ENCODE measurements at places on chromosomes 16 and 17. TPM values are rescaled to one million over a fixed set of nuclear protein-coding genes. Genes with fewer than 3 reads are reported as not detected.

Gene PRAC2
- 10.1 TPM for total RNA-seq

- no peak for DNase-seq
Measured at GRCh38 chr16:3171855-3172593, 16.0 kb upstream of the OR1F1 start.

DNA sequence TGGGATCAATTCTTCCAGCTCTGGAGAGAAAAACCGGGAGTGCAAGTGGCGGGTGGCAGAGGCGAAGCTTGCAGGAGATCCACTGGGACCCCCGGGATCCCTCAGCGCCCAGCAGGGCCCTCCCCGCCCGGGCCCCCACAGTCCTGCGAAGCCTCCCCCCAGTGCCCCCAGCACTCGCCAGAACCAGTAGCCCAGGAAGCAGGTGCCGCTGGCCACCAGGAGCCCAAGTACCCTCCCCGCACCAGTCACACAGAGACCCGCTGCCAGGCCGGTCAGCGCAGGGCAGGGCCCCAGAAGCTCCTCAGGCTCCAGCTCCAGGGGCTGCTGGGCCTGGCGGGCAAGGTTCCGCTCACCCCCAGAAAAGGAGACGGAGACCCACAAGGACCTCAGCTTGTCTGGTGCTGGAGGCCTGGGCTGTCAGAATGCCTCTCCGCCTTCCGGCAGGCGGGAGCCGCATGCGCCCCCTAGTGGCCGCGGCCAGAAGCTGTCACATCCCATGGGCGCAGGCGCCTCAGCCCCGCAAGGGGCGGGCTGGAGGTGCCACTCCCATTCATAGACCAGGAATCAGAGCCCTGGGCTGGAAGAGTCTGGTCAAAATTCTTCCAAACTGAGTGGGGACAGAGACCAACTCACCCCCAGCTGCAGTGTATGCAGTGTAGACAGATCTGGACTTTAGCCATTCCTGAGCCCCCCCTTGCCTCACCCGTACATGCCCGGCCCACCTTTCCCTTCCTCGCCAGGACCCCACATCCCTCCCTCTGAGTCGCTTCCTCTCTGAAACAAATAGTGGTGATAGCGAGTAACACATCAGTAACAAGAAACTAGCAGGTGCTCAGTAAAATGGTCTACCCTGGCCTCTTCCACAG is 1002.3 kb downstream of the KCNJ18 start:
- no peak for DNase-seq

DNA sequence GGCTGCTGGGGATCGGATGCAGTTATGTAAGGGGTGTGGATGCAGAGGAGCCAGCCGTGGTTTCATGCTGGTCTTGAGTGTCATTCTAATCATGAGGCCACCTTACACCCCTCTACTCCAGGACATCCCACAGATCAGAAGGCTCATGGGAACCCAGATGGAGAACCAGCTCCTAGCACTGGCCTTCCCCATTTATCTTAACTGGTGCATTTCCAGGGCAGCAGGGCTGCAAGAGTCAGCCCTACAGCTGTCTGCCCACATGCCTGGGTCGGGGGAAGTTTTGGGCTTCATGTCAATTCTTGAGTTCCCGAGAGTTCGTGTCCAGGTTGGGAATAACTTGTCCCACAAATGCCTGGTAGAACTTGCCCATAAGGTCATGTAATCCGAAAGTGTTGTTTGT is 29.1 kb downstream of the RPTOR start:
- no peak for DNase-seq

Gene CLEC10A
- total RNA-seq, result 7.6 TPM

DNA sequence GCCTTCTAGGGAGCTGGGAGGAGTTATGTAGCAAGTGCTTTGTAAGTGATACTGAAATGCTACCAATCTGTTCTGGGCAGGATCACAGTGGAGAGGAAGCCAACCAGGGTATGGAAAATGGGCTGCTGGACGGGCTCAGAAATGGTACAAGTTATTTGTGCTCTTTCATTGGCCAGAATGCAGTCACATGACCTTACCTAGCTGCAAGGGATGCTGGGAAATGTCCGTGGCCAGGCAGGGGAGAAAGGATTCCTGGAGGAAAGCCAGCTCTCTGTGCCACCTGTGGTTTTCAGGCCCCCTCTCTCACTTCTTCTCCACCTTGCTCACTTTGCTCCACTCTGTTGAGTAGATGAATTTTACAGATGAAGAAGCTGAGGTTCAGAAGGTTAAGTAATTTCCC is 4.8 kb downstream of the EEF2K start:
- no peak for DNase-seq

Gene SLC47A1
- 1.2 TPM for total RNA-seq

DNA sequence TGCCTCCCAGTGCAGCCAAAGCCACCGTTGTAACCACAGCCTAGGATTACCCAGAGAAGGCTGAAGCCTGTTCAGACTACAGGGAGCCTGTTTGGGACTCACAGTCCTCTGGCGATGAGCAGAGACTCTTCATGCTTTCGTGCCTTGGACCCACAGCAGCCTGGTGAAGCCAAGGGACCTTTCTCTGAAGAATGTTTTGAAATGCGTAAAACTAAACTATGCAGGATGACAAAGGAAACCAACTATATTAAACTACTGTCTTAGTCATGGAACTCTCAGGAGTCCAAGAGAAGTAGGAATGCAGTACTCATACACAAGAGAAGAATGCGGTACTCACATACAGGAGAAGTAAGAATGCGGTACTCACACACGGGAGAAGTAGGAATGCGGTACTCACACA is 20.9 kb downstream of the ABR start:
- DNase-seq, result no peak

Gene CBX4
- 14.5 TPM for total RNA-seq

GRCh38 chr16:57245472-57246113 is 534 bp downstream of the ARL2BP start:
- peak; percentile 64 for DNase-seq

Gene SLC16A6
- total RNA-seq, result 0.20 TPM

GRCh38 chr16:81627024-81627423 is 152.1 kb upstream of the PLCG2 start:
- DNase-seq, result no peak

Gene HSPB9
- not detected for total RNA-seq

DNA sequence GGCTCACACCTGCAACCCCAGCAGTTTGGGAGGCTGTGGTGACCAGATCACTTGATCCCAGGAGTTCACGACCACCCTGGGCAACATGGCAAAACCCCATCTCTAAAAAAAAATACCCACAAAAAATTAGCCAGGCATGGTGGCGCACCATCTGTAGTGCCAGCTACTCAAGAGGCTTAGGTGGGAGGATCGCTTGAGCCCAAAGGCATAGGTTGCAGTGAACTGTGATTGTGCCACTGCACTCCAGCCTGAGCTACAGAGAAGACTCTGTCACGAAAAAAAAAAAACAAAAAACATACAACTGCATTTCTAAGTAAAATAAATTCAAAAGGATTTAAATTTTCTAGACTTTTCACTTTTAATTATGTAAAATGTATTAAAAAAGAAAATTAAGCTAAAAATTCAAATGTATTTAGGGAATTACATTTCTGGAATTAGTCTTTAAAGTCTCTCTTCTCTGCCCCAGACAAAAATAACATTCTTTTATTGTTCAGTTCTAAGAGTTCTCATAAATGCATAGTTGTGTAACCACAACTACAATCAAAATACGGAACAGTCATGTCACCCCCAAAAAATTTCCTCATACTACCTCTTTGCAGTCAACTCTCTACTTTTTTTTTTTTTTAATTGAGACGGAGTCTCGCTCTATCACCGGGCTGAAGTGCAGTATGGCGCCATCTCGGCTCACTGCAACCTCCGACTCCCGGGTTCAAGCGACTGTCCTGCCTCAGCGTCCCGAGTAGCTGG is 14.1 kb downstream of the FAM222B start:
- no peak for DNase-seq

DNA sequence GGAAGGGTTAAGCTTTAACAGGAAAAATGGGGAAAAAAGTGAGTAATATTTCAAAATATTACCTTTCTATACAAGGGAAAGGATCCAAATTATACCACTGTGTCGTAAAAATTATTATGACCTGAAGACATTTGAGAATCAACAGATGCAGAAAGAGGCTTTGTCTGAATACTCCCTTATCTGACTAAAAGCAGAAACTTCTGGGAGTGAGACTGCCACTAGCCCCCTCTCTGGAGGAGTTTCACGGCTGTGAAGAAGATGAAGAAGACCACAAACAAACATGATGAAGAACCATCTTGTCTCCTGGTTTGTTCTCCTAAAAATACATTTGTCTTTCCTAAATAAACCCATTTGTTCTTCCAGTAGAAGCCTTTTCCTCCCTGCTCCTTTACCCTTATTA is 29.4 kb downstream of the CNTROB start:
- DNase-seq, result no peak

GRCh38 chr17:29761040-29761761 is 138.5 kb upstream of the CORO6 start:
- DNase-seq, result peak; percentile 88

DNA sequence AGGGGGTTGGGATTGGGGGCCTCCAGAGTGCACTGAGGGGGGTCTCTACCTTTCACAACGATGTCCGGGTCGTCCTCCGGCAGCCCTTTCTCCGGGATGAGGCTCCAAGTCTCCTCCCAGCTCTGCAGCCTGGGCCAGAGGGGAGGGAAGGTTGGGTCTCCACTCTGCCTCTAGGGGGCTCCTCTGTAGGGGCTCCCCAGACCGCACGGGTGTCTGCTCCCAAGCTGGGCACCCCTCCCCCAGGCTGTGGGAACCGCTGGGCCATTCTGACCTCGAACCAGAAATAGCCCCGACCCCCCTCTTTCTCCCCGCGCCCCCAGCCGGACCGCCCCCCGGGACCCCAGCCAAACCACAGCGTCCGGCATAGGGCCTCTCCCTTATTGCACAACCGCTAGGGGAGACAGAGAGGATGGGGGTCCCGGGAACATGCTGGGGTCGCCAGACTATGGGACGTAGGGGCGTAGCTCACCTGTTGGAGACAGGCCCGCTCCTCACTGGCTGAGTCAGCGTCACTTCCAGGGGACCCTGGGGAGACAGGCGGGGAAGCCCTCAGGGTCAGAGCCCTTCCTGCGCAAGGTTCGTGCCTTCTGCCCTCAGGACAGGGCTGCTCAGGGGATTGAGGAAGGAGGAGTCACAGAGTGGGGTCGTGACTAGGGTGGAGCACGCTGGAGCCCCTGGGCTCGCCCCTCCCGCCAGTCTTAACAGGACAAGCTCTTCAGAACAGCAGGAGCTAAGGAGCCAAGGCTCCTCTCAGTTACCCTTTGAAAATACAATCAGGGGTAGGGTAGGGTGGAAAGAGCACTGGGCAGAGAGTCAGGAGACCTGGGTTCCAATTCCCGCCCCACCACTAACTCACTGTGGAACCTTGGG is 2.7 kb downstream of the PLEKHH3 start:
- DNase-seq, result peak; percentile 61

Gene ESRP2
- 87.5 TPM for total RNA-seq

GRCh38 chr17:76748657-76749056 is 10.7 kb downstream of the MFSD11 start:
- no peak for DNase-seq

DNA sequence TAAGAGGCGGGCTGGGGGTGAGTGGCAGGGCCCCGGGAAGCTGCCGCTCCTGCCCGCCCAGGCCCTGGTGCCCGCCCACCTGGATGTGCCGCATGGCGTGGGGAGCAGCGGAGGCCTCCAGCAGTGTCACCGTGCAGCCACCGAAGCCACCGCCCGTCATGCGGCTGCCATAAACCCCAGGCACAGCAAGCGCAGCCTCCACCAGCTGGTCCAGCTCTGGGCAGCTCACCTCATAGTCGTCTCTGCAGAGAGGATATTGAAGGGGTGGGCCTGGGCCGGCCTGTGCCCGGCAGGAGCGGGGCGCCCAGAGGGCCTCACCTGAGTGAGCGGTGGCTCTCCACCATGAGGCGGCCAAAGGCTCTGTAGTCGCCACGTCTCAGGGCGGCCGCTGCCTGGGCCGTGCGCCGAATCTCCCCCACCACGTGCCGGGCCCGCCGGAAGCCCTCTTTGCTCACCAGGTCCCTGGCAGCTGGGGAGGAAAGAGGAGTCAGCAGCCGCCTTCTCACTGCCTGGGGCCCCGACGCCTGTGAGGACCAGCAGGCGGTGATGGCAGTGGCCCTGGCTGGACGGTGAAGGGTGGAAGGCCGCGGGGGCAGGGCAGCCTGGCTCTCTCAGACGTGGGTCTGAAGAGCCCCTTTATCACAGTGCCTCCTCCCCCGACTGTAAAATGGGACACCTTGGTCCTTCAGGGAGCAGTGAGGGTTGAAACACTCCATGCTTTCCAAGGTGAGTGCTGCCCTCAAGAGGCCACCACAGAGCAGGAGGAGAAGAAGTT is 6.7 kb downstream of the GALK1 start:
- no peak for DNase-seq

- no peak for DNase-seq
Measured at GRCh38 chr17:62782730-62783270, 25.3 kb downstream of the MARCHF10 start.

- peak; percentile 79 for DNase-seq
Measured at GRCh38 chr17:82297280-82297713, 20.1 kb downstream of the CD7 start.

DNA sequence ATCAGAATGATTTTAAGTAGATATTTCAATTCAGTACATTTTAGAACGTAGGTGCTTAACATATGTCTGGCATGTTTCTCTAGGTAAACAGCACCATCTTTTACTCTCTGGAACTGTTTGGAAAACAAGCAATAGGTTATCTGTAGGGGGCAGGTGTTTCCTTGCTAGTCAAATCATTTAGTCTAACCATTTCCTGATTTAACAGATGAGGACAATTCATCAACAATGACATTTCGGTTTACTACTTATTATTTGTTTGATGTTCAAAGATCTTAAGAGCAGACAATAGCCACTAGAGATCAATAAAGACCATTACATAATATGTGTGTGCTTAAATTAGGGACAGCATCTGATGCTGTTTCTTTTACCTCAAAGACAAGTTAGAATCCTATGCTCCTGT is 173.1 kb downstream of the CEP112 start:
- no peak for DNase-seq
